ENCODE measurements at places on chromosomes 2 and 18.
A peak's percentile ranks its signal among the peaks of the same experiment; 100 is the strongest.

- no peak for DNase-seq
Observed at GRCh38 chr2:148305476-148305875, 284.6 kb downstream of the MBD5 start.

DNA sequence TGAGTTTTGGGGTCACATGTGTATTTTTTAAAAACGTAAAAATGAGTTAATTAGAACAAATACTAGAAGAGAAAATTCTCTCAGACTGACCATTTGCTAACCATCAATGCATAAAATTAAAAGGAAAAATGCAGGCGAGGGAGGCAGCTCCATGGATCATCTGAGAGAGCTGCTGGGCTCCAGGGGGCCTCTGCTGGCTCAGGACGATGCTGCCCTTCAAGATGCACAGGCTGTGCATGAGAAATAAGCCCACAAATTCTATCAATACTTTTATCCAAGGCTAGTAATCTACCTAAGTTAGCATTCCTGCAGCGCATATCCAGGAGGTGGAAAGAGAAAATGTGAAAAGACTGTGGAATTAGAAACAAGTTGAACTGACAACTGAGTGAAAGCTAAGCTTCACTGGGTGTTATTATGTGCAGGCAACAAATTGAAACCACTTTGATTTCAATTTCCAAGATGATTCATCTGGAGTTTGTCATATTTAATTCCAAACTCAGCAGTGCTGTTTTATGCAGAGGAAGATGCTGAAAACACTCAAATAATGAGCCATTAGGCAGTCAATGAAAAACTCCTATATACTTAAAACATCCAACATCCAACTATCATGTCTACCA is 261.1 kb downstream of the NBAS start:
- no peak for DNase-seq

DNA sequence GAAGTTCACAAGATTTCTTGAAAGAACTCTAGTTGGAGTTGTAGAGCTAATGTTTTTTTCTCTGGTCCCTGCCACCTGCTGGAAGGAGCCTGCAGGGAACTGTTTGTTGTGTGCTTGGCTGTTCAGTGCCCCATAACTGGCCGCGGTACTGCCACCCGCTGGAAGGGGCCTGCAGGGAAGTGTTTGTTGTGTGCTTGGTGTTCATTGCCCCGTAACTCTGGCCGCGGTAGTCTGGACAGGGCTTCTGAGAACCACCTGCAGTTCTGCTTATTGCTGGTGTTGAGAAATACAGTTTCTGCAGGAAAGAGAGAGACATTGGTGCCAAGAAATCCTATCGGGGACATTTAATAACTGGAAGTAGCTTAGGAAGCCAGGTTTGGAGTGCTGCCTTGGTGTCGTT is 58.1 kb downstream of the AGAP1 start:
- peak; percentile 27 for DNase-seq

- DNase-seq, result no peak
Observed at GRCh38 chr18:26568926-26569665, 20.7 kb upstream of the KCTD1 start.

DNA sequence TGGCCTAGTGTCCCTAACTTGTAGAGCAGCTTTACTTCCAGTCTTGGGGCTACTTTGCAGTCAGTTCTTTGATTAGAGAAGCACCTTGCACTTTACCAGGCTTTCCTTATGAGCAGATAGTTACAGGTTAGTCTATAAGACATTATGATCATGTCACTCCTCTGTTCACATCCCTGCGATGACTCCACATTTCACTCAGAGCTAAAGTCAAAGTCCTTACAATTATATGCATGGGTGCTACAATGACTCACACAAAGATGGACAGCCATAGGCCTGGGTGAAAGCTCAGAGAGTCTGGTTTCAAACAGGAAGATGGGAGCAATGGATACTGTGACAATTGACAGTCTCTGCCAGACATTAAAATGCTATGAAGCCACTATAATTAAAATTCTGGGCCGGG is 27.1 kb upstream of the SSB start:
- no peak for DNase-seq

DNA sequence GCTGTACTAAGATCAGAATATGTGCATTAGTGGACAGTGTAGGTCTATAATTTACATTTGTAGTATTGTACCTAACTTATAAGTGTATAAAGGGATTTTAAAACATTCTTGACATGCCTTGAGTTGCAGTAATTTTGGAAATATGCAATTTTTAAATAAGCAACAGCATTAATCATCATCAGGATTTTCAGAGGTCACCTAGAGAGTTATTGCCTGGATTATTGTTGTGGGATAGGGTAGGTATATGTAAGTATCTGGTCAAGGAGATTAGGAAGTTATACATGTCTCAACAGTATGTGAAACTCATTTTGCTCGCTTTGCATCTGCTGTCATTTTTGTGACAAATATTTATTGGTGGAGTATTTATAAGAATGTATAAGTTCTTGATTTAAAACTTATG is 184.2 kb downstream of the WDR7 start:
- no peak for DNase-seq

DNA sequence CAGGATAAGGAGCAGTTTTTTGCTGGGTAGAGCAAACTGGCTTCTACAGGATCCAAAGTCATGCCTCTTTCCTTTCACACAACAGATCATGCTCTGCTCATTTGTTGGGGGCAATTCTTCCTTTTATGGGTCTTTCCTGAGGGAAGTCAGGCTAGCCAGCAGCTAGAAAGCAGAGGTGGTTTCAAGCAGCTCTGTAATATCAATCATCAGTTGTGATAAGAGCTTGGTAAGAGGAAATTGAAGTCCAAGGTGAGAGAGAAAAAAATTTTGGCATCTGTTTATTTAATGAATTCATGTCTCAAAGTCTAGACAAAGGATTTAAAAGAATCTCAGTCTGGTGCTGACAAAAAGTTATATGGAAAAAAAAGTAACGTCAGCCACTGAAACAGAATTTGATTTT is 6.2 kb downstream of the TMEM87B start:
- no peak for DNase-seq

GRCh38 chr2:222730366-222730999 is 59.0 kb downstream of the MOGAT1 start:
- DNase-seq, result no peak

- no peak for DNase-seq
Observed at GRCh38 chr2:174337337-174338146, 2.8 kb downstream of the SP9 start.

- DNase-seq, result no peak
Observed at GRCh38 chr2:240992572-240993291, 5.7 kb upstream of the SNED1 start.

DNA sequence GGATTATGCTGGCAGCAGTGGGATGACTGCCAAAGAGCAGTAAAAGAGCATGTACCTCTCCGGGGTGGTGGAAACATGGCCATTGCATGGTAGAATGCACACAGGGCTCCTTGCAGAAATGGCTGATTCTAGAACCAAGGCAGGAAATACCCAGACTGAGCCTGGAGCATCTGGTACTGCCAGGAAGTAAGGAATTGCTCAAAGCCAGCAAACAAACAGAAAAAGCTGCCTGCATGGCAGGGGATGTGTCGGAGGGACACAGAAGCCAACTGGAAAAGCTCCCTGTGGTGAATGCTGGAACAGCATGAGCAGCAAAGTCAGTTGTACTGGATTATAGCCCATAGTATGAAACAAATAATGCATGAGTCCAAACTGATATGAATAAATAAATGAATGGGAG is 78.0 kb upstream of the NFATC1 start:
- no peak for DNase-seq

DNA sequence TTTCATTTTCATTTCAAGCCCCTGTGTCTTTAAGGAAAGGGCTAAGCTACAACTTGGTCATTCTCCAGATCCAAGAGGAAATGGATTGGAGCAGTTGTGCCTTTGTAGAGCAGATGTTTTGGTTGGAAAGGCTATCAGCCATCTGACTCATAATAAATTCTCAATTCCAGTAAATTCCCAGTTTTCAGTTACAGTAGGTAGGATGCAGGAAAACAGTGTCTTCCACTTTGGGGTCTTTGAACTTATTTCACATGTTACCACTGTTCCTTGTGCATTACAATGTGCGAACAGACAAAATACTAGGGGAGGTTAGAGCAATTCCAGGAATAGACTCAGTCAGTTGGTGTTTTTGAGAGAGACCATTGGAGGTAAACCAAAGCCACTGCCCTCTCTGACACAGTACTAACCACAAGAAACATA is 211.9 kb downstream of the BABAM2 start:
- no peak for DNase-seq

DNA sequence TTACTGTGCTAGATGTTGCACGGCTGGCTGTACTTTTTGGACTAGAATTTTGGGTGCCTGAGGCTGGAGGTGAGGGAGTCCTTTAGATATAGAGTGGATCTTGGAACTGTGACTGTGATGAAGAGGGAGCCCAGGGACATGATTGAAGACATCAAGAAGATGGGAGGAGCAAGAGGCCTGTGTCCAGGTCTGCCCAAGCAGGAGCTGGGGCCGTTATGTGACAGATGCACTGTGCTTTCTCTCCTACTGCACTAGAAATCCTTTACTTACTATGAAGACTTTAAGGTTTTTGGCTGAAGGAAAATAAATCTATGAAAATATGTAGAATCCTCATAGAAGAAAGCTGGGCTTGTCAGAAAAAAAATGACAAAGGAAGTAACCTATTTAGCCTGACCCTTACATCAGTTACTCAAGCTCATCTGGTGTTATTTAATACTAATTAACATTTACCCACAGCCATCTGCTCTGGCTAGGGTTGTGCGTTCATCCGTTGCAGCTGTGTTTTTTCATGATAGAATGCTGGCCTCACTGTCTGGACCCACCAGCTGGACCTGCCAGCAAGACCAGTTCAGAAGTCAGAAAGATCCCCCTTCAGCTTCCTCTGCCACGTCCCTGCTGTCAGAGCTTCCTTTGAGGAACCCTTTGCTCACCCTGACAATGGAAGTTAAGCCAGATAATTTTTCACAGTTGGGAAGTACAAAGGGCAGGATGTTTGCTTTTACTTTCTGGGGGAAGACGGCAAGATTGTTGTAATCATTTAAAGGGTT is 16.7 kb downstream of the TSN start:
- no peak for DNase-seq

DNA sequence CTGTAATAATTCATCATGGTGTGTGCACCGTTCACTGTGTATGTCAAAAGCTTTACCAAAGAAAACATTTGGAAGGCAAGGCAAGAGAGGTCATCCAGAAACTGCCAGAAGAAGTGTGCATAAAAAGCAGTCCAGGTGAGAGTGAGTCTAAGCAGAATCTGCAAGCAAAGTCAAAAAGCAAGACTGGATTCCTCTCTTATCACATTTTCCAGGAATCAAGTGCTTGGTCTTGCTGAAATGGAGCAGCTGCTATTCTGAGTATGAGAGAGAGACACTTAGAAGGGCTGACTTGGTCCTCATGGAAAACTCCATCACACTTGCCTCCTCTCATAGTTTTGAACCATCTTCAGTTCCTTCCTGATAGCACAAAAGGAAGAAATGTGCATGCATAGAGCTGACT is 231.3 kb downstream of the ANAPC1 start:
- DNase-seq, result no peak

DNA sequence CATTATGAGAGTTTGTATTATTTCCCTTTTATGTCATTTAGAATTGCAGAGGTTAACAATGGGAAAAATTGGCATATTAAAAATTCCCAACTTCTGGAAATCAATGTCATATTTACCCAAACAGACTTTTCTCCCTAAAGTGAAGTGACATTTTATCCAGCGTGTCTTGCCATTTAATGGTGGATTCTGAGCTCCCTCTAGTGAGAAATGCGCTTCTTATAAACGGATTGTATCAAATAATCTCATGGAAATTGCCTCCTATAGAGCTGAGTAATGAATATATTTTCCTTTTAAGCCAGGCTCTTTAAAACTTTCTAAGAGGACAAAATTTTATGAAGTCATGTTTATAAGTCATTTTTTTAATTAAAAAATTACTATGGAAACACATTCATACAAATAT is 5.7 kb upstream of the GCFC2 start:
- no peak for DNase-seq

GRCh38 chr2:177728399-177728765 is 335.8 kb downstream of the AGPS start:
- no peak for DNase-seq

GRCh38 chr2:165621086-165621560 is 151.6 kb downstream of the CSRNP3 start:
- no peak for DNase-seq

GRCh38 chr2:150211164-150211631 is 276.3 kb downstream of the RND3 start:
- no peak for DNase-seq

DNA sequence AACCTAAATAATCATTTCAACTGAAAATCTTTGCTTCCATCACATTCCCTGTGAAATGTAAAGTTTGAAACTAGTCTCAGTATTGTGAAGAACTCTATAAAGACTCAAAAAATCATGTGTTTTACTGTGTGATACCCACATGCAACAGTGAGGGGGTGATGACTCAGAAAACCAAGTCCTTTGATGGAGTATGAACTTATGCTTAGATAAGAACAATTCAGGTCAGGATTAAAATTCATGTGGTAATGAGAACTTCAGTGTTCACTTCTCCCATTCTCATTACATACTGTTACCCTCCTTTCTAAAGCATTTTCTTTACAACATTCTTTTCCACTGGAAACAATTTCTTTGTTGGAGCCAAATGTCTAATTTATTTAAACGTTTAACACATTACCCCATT is 360.2 kb downstream of the FSIP2 start:
- no peak for DNase-seq

GRCh38 chr2:1979138-1979537 is 234.8 kb upstream of the PXDN start:
- peak; percentile 39 for DNase-seq

- no peak for DNase-seq
Observed at GRCh38 chr2:75494137-75494769, 66.5 kb downstream of the EVA1A start.

DNA sequence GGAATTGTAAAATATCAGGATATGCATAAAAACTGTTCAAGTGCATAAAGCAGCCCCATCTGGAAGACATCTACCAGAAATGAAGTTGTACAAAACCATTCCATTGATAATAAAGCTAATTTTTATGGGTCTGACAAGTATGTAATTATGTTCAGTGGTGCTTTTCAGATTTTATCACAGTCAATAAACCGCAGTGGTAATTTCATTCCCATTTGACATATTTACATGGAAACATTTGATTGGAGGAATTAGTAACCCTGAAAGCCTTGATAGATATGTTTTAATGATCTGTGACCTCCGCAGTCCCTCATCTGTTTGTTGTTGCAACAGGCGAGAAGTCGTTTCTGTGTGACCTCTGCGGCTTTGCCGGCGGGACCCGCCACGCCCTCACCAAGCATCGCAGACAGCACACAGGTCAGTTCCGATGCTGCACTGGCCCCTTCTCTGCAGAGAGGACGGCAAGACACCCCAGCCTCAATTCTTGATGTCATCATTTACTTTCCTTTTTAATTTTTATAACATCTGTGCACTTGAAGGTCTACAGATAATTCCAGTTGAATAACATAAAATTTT is 283.1 kb downstream of the ZNF407 start:
- no peak for DNase-seq

- no peak for DNase-seq
Observed at GRCh38 chr2:238994876-238995275, 147.0 kb downstream of the TWIST2 start.

DNA sequence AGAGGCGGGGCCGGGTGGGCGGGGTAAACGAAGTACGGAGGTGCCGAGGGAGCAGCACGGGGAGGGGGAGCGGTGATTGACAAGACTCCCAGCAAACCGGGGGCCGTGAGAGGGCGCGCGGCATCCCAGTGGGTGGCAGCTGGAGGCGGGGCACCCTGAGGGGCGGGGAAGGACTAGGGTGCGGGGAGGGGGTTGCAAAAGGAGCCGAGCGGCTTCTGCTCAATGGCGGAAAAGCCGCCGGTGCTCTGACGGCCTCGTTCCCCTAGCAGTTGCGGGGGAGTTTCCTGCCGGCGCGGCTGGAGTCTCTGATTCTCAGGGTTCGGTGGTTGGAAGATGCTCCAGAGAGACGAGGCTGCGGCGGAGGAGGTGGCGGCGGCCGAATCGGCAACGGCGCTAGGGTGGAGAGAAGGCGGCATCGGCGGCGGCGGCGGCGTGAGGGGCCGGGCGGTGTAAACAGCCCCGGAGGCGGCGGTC is at the start of gene PPM1B:
Gene PPM1B (plus strand): TSS at position 195 of the 474 bp plus-strand sequence. CDS start 32,325 bp downstream, outside the sequence.
- peak; percentile 100 for DNase-seq
